Stimulated activated CD4-positive, alpha-beta T cell treated with anti-CD3 and anti-CD28 coated beads, Interleukin-12 subunit alpha, Interleukin-12 subunit beta, amount 100 ng/mL, for 24 hours (primary cell): ENCODE measurements at places on chromosomes 1 and 21.

DNA sequence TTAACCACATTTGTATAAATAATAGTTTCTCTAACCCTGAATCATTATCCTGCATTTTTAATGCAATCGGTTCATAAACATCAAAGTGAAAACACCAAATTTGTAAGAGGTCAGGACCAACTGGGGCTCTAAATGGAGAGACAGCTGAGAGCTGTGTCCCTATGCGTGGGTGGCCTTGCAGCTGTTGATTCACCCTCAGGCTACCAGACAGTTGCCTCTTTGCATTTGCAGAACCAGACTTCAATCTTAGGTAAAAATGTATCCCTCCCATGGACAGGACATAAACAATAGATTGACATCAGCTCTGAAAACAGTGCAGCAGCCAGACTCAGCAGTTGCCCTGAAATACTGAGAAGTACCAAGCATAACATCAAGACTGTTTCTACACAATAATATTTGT lies 8.8 kb upstream of the TGFB2 start:
- DNase-seq, result no peak

DNA sequence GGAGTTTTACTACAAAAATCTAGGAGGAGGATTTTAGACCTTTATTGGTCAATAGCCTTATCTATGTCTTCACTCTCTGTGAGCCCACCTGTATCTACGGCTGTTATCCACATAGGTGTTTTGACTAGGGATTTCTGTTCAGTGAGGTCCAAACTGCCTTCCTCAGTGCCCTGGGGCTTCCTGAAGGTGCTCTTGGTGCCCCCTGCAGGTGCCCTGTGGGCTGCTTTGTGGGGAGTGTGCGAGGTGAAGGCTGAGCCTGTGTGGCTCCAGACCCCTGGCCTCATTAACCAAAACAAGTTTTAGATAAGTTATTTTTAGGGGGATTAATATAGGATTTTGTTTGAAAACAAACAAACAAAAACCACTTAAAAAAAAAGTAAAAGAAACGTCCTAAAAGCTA lies 122.5 kb downstream of the KIF26B start:
- DNase-seq, result no peak

DNA sequence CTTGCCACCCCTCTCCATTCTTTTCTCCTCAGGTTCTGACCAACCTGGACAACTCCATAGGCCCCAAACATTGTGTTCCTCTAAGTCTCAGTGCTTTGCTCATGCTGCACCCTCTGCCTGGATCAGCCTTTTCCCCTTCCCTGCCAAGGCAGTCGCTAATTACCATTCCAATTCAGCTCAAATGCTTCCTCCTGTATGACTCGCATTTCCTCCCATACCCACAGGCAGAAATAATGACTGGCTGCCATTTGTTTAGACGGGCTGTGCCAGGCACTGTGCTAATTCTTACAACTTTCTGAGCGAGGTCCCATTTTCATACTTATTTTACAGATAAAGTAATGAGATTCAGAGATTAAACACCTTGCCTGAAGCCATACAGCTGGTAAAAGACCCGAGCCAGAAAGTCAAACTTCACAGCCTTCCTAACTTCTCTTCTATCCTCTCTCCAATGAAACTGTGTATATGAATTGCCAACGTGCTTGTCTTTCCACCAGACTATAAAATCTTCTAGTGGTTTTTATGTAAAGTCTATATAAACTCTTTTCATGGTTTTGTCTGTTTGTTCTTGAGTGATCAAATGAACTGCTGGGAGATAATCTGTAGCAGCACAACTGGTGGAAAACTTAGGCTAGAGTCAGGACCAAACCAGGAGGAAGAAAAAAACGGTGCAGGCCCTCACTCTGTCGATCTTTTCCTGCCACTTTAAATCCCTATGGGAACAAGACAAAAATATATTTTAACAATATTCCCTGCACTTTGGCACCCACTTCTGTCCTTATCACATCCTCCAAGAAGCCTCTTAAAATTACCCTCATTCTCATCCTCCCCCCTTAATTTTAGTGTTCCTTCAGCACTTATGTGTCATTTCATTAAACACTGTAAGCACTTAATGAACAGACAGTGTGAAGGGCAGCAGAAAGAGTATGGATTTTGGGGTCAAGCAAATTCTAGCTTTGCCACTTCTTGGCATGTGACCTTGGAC lies 33.7 kb downstream of the RAB3B start:
- DNase-seq, result no peak

DNA sequence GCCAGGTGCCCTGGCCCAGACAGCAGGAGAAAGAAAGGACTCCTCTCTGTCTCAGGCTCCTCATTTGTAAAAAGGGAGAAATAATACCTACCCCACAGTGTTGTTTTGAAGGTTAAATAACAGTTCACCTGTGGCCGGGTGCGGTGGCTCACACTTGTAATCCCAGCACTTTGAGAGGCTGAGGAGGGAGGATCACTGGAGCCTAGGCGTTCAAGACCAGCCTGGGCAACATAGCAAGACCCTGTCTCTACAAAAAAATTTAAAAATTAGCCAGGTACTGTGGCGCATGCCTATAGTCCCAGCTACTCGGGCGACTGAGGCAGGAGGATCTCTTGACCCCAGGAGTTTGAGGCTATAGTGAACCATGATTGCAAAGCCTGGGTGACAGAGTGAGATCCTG lies 2.5 kb upstream of the TMEM200B start:
- no peak for DNase-seq

- DNase-seq, result no peak
Measured at GRCh38 chr1:91427741-91428140, 23.1 kb upstream of the HFM1 start.

- DNase-seq, result no peak
Measured at GRCh38 chr1:243487649-243488227, 231.9 kb downstream of the SDCCAG8 start.

DNA sequence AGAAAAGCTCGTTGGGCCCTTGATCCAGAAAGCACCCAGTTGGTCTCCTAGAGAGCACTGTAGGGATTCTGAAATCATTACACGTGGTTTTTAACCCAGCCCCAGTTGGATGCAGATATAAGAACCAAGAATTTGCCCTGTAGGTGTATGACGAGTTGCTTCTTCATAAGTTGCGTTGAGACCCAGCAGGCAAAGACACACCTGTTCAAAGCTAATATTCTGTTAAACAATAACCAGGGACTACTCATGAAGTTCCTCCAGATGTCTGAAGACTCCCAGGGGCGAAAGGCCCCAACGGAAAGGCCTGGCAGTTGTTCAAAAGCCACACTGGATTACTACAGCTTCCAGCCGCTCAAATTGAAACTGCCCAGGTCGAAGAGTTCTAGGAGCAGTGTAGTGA lies 88.6 kb upstream of the HNRNPU start:
- no peak for DNase-seq

GRCh38 chr1:236904892-236905741 lies 99.1 kb downstream of the MT1HL1 start:
- DNase-seq, result no peak

GRCh38 chr1:117925981-117926380 lies 3.4 kb downstream of the GDAP2 start:
- no peak for DNase-seq

- no peak for DNase-seq
Measured at GRCh38 chr1:8866173-8866791, 12.2 kb downstream of the ENO1 start.

DNA sequence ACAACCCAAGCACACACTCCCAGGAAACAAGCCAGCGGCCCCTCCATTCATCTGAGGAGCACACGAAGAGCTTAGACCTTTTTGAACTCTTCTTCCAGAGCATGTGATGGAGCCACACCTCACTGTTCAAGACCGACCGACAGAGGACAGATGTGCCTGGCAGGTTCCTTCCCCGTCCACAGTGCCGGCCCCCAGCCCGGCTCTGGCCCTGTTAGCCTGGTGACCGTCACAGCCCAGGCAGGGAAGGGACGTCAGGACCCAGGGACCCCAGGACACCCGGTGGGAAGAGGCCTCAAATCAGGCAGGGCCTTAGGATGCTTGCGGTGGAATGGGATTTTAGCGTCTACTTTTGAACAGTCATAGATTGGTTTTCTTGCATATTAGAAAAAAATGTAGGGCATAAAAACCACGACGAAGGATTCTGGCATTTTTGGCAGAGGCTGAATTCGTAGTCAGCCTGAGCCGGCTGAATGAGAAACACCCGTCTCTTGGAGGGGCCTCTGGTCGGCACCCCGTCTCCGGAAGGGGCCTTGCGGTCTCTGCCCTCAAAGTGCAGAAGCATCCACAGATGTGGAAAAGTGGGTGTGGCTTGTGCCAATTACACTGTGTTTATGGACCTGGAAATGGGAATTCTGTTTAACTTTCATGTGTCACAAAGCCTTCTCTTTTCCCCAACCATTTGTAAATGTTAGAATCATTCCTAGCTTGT lies 79.3 kb downstream of the SIK1 start:
- DNase-seq, result no peak

DNA sequence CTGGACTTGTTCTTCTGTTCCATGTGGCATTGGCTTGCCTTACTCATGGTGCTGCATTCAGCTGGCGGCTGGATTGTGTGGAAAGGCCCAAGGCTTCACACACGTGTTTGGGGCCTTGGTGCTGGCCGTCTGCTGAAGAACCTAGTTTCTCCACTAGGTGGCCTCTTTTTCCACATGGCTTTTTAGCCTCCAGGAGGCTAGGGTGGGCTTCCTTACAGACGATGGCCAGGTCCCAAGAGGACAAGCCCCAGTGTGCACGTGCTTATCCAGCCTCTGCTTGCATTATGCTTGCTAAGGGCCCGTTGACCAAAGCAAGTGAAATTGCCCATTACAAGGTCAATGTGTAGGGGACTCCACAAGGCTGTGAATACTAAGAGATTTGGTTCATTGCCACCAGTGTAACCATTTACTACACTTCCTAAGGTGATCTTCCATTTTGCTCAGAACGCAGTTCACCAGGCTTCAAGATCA lies 47.5 kb upstream of the FOXO6 start:
- DNase-seq, result no peak

- no peak for DNase-seq
Measured at GRCh38 chr1:165080253-165080896, 276.1 kb downstream of the LMX1A start.
